ENCODE measurements at places on chromosomes 12 and 14.

GRCh38 chr12:129053232-129053631 is 200.0 kb downstream of the GLT1D1 start:
- DNase-seq, result no peak

- DNase-seq, result no peak
Measured at GRCh38 chr12:28369483-28369882, 179.2 kb downstream of the CCDC91 start.

GRCh38 chr14:41349289-41349910 is 257.3 kb upstream of the LRFN5 start:
- DNase-seq, result no peak

DNA sequence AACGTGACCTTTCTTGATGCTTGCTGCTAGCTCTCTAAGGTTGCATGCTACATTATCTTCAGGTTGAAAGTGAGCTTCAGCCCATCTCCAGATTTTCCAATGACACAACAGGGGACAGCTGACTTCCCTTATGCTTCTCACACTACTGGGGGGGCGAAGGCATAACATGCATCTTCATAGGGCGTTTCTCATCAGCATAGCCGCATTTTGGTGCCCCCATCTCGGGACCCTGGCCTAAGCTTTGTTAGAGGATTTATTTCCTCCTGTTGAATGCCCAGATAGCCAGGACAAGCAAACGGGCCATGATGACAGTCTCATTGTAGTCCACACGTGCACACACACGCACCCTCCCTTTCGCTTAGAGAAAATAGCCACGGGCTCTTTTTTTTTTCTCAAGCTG is 30.7 kb downstream of the SSPN start:
- DNase-seq, result no peak

GRCh38 chr12:88142610-88142991 is 494 bp downstream of the TMTC3 start:
- no peak for DNase-seq

DNA sequence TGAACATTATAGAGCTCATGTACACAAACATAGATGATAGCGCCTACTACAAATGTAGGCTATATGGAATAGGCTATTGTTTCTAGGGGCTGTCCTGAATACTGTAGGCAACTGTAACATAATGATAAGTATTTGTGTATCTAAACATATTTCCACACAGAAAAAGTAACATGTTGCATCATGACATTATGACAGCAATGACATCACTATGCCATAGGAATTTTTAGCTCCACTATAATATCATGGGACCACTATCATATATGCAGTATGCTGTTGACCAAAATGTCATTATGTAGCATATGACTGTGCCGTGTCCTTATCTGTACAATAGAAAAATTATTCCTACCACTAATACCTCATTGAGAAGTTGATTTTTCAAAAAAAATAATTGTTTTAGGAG is 96.7 kb upstream of the SSTR1 start:
- no peak for DNase-seq

DNA sequence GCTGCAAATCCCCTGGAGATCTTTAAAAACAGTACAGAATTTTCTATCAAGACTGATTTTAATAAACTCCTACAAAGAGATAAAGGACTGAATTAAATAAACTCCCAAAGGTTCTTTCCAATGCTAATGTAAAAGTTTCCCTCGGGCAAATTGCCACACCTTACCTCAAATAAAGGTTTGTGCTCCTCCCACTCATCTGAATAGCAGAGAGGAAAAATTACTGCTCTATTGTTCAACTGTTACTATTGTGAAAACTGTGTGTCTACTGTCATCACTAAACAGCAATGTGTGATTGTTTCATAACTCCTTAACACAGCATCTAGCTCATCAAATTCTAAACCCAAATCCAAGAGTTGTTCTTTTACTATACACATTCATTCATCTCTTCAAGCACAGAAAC is 3.2 kb downstream of the SPTLC2 start:
- DNase-seq, result no peak

GRCh38 chr12:131786331-131786730 is 41.9 kb upstream of the MMP17 start:
- DNase-seq, result no peak

GRCh38 chr14:89422181-89422951 is 5.3 kb upstream of the FOXN3 start:
- DNase-seq, result no peak

- DNase-seq, result peak; percentile 82
Measured at GRCh38 chr14:53355581-53356112, 202.5 kb upstream of the DDHD1 start.

All from RPMI7951 (cell line).